ENCODE measurements at places on chromosomes 3 and 15.

DNA sequence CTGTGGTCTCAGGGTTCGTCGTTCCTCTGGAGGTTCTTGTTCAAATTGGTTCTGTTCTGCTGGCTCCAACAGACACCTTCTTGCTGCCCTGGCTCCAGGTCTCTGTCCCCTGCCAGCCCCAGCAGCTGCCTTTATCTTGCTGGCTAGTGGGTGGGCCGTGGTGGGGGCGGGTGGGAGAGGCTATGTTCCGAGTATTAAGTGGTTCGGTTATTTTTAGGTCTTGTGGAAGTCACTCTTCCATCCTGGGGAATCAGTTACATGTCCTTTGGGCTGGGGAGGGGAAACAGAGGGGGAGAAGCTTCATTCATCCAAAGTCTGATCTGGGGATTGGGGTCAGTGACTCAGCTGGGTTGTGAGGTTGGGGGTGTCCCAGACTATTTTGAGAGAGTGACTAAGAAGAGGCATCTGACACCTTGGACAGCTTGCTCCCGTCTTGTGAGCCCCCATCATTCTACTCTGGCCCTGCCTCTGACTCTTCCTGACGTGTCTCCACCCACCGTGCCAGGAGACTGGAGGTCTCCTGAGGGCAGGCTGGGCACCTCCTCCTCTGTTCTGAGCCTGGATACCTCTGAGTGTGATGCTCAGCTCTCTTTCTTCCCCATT lies at the start of gene XIRP1:
Gene XIRP1 (minus strand): TSS at position 106 of the 603 bp plus-strand sequence. CDS start 3,150 bp downstream, outside the sequence.
- DNase-seq = no peak

DNA sequence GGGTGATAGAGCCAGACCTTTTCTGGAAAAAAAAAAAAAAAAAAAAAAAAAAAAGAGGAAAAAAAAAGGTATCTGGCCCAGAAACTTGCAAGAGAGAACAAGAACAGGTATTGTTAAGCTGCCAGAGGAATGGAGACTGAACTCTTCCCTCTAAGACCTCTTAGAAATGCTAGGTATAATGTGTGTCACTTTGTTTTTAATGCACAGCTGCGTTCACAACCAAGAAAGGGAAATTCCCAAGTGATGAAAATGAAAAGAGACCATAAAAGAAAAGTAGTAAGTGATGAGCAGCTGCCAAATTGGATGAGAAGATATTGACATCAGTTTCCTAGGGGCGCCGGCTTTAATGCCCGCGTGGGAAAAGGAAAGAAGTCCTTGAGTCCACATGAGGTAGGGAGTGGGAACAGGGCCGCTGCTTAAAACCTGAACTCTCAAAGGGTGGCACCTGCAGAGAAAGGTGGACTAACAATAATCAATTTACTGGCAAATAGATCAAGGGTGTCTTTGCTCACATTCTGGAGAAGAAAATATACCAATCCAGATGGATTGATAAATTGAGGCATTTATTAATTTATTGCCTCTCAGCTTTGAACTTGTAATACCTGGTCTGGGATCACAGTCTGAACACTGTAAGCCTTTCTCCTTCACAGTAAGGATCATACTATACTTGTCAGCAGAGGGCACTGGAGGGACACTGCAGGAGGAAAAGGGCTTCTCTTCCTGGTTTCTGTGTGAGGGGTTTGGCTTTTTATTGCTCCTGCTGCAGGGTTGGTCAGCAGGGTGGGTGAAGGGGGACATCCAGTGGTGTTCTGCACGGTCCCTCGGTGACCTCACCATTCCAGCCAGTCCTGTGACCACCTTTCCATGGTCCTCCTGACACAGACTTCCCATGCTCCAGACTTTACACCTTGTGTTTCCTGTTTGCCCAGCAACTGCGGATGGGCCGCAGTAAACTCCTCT lies 131.6 kb downstream of the AQP9 start:
- DNase-seq = peak; percentile 30

DNA sequence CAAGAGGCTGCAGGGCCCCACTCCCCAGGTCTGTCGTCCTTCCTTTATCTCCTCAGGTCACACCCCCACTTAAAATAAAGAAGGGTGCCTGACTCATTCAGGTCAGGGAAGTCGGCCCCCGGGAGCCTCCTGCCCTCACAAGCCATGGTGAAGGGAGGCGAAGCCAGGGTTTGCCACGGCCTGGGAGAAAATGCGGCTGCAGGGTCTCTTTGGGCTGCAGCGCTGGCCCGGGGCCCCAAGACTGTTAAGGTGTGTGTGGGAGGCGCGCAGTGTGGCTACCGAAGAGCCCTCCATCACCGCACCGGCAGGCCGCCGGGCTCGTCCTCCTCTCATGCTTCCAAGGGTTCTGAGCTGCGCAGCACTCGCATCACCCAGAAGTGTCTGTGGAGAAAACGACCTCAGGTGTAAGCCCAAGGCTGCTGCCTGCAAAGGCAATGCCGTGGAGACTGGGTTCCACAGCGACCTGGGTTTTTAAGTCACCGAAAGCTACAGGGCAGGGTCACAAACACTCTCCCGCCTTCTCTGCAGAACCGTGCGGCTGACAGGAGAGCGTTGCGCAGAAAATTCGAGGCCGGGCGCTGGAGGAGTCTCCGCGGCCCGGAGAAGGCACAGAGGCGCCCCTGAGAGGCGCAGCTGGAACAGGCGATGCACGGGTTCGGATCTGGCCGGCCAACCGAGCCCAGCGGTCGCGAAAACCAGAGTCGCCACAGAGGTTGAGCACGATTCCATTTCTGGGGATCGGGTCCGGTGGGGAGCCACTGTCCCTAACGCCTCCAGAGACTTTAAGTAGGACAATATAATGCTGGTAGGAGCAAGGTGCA lies 8.7 kb downstream of the FOXL2 start:
- no peak for DNase-seq

DNA sequence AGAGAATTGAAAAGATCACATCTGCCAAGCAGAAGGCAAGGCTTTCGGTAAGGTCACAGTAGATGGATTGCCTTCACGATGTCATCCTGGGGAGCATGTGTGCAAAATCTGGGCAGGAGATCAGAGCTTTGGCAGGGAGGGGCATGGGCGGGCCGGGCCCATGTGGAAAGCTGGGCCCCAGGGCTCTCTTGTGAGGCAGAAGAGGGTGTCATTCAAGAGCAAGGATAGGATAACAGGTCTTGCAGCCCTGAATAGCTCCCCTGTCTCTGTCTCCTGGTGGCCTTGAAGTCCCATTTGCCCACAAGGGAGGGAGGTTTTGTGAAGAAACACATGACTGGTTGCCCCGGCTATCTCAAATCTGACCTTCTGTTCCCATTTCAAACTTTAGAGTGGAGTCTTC lies 172.0 kb downstream of the OPA1 start:
- no peak for DNase-seq

GRCh38 chr3:158050461-158050860 lies 55.8 kb downstream of the SHOX2 start:
- no peak for DNase-seq

- peak; percentile 10 for DNase-seq
These were observed 1.2 kb upstream of the HGD start for GRCh38 chr3:120683213-120683612.

- DNase-seq = no peak
These were observed 144.7 kb upstream of the DPH6 start for GRCh38 chr15:35690698-35691116.

DNA sequence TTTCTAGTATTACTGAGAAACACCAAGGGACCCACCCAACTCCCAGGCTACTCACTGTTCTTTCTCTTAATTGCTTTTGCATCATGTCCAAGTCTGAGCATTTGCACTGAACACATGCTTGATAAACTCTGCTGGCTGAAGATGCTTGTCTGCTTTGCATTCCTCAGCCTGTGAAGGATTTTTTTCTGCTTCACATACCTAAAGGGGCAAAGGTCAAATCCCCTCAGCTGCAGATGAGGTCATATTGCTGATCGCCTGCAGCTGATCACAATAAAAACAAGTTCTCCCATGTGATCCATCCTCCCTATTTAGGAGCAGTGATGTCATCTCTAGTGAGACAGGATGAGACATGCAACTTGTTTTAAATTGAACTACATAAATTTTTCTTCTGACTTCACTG lies 84.6 kb upstream of the DCBLD2 start:
- DNase-seq = peak; percentile 90

DNA sequence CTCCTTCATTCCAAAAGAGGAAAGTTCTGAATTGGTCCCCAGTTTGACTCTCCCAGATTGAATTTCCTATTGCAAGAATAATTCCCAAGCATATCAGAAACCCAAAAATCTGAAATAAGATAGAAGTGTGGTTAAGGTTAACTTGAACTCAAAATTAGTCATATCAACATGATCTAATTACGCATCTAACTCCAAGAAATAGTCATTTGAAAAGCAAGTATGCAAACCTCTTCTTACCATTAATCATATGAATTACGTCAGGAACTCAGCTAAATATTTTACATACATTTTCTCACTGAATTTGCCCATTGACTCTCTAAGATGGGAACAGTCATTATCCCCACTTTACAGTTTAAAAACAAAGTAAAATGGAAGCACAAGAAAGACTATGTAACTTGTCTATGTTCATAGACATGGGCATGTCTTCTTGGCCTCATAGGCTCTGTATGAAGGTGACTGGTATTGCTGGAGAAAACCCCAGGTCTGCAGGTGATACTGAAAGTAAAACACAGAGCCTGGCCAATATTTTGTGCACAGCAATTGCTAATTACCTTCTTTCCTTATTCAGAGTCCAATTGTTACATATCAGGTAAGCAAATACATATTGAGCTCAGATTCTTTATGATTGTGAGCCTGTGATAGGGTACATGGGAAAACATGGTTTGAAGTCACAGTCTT lies 139.2 kb downstream of the ATP8B4 start:
- DNase-seq = no peak

Measured in HFF-Myc (cell line).